ENCODE measurements at places on chromosomes 3 and 15. TPM values are rescaled to one million over a fixed set of nuclear protein-coding genes. Genes with fewer than 3 reads are reported as not detected.

Gene GABRR3
- polyA plus RNA-seq: not detected

Gene PLA1A
- polyA plus RNA-seq: 3.9 TPM

Gene PRICKLE2
- polyA plus RNA-seq: 6.3 TPM

Gene TRIM42
- polyA plus RNA-seq: not detected

Gene TUSC7
- polyA plus RNA-seq: not detected

Gene BTLA
- polyA plus RNA-seq: 0.04 TPM

Gene FBXW12
- not detected for polyA plus RNA-seq

Gene CLDN1
- 21.5 TPM for polyA plus RNA-seq

Gene DCBLD2
- 31.7 TPM for polyA plus RNA-seq

Gene TLR9
- polyA plus RNA-seq: 0.15 TPM

Gene ALS2CL
- 4.9 TPM for polyA plus RNA-seq

GRCh38 chr3:152264378-152264777 is 4.4 kb upstream of the MBNL1 start:
- DNase-seq: no peak

- no peak for DNase-seq
Measured at GRCh38 chr3:35944926-35945710, 305.8 kb downstream of the ARPP21 start.

DNA sequence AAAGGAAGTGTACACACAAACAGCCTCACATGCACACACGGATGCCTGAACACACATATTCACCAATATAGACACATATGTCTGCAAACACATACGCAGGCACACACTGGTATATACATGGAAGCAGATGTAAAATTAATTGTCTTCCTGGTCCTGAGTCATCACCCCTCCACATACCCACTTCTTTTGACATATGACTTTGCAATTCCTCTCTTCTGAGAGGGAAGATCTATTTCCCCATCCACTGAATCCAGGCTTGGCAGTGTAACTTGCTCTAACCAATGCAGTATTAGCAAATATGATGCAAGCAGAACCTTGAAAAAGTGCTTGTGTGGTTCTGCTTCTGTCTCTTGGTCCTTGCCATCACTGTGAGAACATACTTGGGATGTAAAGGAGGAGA is 76.8 kb upstream of the HRH1 start:
- no peak for DNase-seq

GRCh38 chr3:11616551-11616950 is 27.2 kb downstream of the VGLL4 start:
- DNase-seq: no peak

DNA sequence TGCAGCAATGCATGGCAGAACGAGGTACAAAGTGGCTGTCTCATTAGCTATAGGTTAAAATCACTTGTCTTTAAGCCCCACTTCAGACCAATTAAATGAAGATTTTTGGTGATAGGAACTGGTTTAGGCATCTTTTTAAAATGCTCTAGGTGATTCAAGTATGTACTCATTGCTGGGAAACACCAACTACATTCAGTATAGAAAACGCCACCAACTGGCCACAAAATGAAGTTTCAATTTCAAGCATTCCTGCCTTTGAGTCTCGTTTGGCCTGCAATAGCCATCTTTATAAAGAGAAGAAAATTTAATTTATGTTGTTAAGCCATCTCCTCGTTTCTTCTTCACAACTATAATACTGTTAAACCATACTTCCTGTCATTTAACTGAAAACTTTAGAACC is 587.9 kb downstream of the GBE1 start:
- no peak for DNase-seq

GRCh38 chr3:62602987-62603386 is 229.6 kb upstream of the FEZF2 start:
- DNase-seq: no peak

DNA sequence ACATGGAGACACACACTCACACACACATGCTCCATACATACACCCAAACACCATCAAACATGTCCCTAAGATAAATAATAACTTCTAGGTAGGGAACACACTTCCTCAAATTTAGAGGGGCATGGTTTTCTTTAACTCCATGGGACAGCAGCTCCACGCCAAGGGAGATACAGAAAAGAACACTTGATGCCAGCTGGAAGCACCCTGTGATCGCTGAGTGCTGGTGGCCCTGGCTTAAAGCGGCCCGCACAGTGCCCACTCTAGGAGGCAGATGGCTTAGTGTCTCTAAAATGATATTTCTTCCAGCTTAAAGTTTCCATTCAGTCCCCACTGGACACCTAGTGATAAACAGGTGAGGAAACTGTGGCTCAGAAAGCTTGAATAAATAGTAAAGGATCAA is 232.9 kb downstream of the UACA start:
- no peak for DNase-seq

DNA sequence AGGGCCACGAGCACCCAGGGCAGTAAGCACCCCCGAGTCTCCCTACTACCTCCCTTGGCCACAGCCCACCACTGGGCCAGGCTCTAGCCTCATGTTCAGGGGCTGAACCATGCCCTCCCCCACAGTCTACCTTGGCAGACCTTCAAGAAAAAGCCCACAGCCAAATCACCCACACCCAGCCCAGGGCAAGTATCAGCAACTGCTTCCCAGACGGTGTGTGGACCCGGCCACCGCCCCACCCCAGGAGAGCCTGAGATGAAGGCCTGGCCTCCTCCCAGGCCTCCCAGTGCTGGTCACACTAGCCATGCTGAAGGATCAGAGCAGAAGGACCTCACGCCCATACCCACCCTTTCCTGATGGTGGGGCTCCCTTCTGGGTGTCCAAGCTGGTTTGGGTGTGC is 92.0 kb upstream of the LINGO1 start:
- no peak for DNase-seq

All from ovary (tissue), 10 donors.